Neural crest cell (in vitro differentiated cells): ENCODE measurements at places on chromosomes 4 and X. TPM values are rescaled to one million over a fixed set of nuclear protein-coding genes. Genes with fewer than 3 reads are reported as not detected.

CPE gene
- total RNA-seq, result 65.2 and 68.8 TPM in 2 replicates

DOCK11 gene
- total RNA-seq, result 13.2 and 14.6 TPM in 2 replicates

VCX2 gene
- total RNA-seq, result not detected in 2 replicates

CXorf49 gene
- not detected in 2 replicates for total RNA-seq

NAP1L3 gene
- total RNA-seq, result 34.5 and 34.6 TPM in 2 replicates

XAGE1B gene
- not detected in 2 replicates for total RNA-seq

TBC1D8B gene
- 1.1 and 1.5 TPM in 2 replicates for total RNA-seq

TLR1 gene
- total RNA-seq, result not detected in 2 replicates

MAGEC1 gene
- not detected in 2 replicates for total RNA-seq

LIMCH1 gene
- 15.1 and 17.3 TPM in 2 replicates for total RNA-seq

CTAG1B gene
- total RNA-seq, result not detected in 2 replicates

TMEM47 gene
- total RNA-seq, result 42.0 and 45.4 TPM in 2 replicates

NSUN7 gene
- total RNA-seq, result 4.4 and 4.7 TPM in 2 replicates

F8 gene
- total RNA-seq, result 2.1 and 2.3 TPM in 2 replicates

CDKL2 gene
- total RNA-seq, result 1.1 and 1.8 TPM in 2 replicates

ANAPC4 gene
- 32.4 and 34.1 TPM in 2 replicates for total RNA-seq

TEX13C gene
- not detected in 2 replicates for total RNA-seq

CT45A2 gene
- not detected in 2 replicates for total RNA-seq

SLC10A6 gene
- total RNA-seq, result not detected in 2 replicates

CSN1S1 gene
- total RNA-seq, result not detected in 2 replicates

HPGDS gene
- total RNA-seq, result not detected in 2 replicates

RAB9B gene
- 3.4 and 3.7 TPM in 2 replicates for total RNA-seq

SOWAHB gene
- total RNA-seq, result not detected in 2 replicates

THOC2 gene
- 91.1 and 96.2 TPM in 2 replicates for total RNA-seq

MGAT4D gene
- not detected in 2 replicates for total RNA-seq

ARHGAP24 gene
- 0.84 and 1.5 TPM in 2 replicates for total RNA-seq

ASMT gene
- total RNA-seq, result 0.44 TPM in 1 of 2 replicates, not detected in the other

ZFP42 gene
- total RNA-seq, result 0.72 and 0.77 TPM in 2 replicates

ZNF711 gene
- total RNA-seq, result 23.1 and 24.0 TPM in 2 replicates

NR3C2 gene
- total RNA-seq, result 0.21 and 0.30 TPM in 2 replicates

GRID2 gene
- total RNA-seq, result 1.3 TPM in 2 replicates

POU3F4 gene
- 13.0 and 13.8 TPM in 2 replicates for total RNA-seq

TLR3 gene
- total RNA-seq, result 0.11 and 0.19 TPM in 2 replicates

DRD5 gene
- not detected in 2 replicates for total RNA-seq

SERTM2 gene
- total RNA-seq, result 0.11 TPM in 1 of 2 replicates, not detected in the other

APBB2 gene
- total RNA-seq, result 68.5 and 72.7 TPM in 2 replicates

GPC3 gene
- total RNA-seq, result 29.4 and 30.4 TPM in 2 replicates

FGFR3 gene
- total RNA-seq, result 42.5 and 48.1 TPM in 2 replicates

CACNA1F gene
- 0.05 TPM in 1 of 2 replicates, not detected in the other for total RNA-seq

NUDT11 gene
- total RNA-seq, result 39.8 and 41.3 TPM in 2 replicates

C4orf50 gene
- total RNA-seq, result 0.02 TPM in 2 replicates

AFF2 gene
- 15.4 and 17.2 TPM in 2 replicates for total RNA-seq

SFRP2 gene
- total RNA-seq, result 197 and 203 TPM in 2 replicates

CD40LG gene
- total RNA-seq, result not detected in 2 replicates

CLCN5 gene
- 16.7 TPM in 2 replicates for total RNA-seq

ADGRG4 gene
- total RNA-seq, result not detected in 2 replicates

PNMA6A gene
- total RNA-seq, result 9.7 and 10.4 TPM in 2 replicates
